Progenitor cell of endocrine pancreas (in vitro differentiated cells): ENCODE measurements at places on chromosomes 13 and 19.
A peak's percentile ranks its signal among the peaks of the same experiment; 100 is the strongest.

DNA sequence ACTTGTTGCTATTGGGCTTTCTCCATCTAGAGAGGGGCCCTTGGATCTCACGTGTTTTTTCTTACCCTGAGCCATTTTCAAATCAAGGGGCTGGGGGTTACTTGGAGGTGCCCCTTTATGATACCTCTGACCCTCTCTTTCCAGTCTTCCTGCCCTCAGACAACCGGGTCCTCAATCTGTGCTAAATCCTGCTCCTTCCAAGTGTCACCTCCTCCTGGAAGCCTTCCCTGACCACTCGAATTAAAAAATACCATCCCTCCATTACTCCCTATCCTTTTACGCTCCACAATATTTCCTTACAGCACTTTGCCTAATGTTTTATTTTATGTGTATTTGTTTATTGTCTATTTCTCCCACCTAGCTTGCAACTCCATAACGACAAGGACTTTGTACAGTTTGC, 3.3 kb downstream of the KLK8 start:
- DNase-seq, result no peak
- peaks cover 36% of the 10 kb centered on the region for H3K27me3 ChIP-seq
- peak overlapping the region; percentile 2 for H3K27ac ChIP-seq
- H3K4me3 ChIP-seq, result no peak overlapping the region
- H3K36me3 ChIP-seq, result no peaks in the 10 kb centered on the region
- H3K4me1 ChIP-seq, result peaks cover 11% of the 10 kb centered on the region

DNA sequence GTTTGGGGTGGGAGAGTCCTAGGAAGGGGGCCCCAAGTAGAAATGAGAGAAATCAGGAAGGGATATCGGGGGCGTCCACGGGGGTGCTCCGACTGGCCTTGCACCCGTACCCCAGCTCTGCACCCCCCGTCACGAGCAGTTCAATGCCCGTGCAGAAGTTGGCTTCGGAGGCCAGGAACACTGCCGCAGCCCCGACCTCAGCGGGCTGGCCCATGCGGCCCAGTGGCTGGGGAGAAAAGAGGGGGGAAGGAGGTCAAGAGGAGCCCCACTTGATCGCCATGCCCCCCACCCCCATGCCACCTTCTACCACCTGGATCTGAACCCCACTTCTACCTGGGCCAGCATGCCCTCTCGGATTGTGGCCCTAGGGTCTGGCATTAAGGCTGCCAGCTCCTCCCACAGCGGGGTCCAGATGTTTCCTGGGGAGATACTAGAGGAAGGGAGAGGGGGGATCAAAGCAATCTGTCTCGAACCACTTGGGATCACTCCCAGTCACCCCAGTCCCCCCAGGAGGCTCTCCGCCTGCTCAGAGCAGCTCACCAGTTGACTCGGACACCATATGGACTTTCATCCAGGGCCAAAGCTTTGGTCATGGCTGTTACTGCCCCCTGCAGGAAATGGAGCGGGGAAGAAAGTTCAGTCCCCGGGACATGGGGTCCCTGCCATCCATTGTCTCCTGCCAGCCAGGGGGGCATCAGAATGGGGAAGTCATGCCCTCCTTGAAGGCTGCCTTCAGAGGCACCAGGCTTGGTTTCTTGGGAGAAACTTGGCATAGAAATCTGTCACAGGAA, 2.5 kb upstream of the BCAT2 start:
- peaks cover 35% of the 10 kb centered on the region for H3K4me1 ChIP-seq
- no peaks in the 10 kb centered on the region for H3K27me3 ChIP-seq
- no peaks in the 10 kb centered on the region for H3K36me3 ChIP-seq

DNA sequence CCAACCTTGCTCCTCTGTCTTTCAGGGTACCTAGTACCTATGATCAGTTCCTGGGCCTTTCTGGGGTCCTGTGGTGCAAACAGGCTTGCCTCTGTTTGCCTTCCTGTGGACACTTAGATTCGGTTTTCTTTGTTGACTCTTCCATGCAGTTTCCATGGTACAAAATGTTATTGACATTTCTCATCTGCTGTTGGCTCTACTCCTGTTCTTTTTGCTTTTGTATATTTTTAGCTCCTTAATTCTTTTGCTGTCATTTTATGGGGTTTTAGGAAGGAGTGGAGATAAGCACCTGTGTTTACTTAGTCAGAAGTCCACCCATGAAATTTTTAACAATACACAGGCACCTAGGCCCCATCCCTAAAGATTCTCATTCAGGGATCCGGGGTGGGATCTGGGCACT, 20.5 kb upstream of the CNMD start:
- peaks cover 18% of the 10 kb centered on the region for H3K4me1 ChIP-seq
- H3K36me3 ChIP-seq, result no peaks in the 10 kb centered on the region
- DNase-seq, result no peak

- peaks cover 8% of the 10 kb centered on the region for H3K4me1 ChIP-seq
- no peak overlapping the region for H3K27ac ChIP-seq
- H3K4me3 ChIP-seq, result no peak overlapping the region
- H3K36me3 ChIP-seq, result peaks cover 28% of the 10 kb centered on the region
- H3K27me3 ChIP-seq, result peaks cover 17% of the 10 kb centered on the region
These were observed 4.3 kb downstream of the SPRED3 start for GRCh38 chr19:38392707-38393308.

DNA sequence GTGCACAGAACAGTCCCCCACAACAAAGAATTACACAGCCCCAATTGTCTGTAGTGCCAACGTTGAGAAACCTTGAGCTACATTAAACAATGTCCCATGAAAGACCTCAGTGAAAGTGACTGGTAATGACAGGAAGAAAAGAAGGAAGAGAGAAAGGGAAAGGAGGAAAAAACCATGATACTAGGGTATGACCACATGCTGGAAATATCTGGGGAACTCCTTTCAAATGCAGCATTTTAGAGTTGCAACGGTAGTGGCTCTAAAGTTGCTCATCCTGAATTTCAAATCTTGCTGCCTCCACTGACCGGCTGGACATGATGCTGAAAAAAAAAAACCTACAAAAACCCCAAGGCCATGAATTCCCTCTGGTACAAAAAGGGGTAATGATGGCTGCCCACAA, 26.5 kb downstream of the FPR3 start:
- H3K4me1 ChIP-seq, result no peaks in the 10 kb centered on the region
- no peak overlapping the region for H3K27ac ChIP-seq
- H3K36me3 ChIP-seq, result no peaks in the 10 kb centered on the region
